ENCODE measurements at places on chromosomes 6 and 20.

DNA sequence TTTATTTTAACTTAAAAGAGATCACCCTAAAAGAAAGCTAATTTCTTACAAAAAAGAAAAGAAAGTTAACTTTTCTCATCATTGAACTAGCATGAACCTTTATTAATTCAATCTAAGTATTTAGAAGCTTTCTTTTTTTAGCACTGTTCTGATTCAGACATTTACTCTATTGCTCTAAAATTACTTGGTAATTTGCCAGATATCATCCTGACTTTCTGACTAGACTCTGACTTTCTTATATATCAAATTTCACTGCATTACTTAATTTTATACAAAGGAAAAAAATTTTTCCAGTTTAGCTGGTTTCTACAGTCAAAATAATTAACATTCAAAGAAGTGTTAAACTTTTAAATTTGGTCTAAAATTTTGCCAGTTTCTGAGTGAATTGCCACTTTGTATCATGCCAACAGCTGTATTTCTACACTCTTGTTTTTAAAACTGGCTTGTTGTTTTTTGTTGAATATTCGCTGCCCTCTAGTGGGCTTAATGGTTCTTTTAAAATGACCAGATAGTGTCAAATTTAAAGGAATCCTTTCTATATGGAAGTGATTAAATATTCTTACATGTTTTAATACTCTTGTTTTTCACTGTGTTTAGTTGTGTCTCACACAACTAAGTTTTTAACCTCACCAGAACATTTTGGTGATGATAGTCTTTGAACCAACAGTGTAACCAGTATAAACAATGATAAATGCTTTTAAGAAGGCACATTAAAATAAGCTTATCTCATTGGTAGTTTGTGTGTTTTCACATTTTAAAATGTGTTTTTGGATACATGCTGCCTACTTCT is 102.0 kb downstream of the POPDC3 start:
- DNase-seq: peak; percentile 45

- no peak for DNase-seq
These were observed 255.5 kb upstream of the NRSN1 start for GRCh38 chr6:23870496-23870895.

DNA sequence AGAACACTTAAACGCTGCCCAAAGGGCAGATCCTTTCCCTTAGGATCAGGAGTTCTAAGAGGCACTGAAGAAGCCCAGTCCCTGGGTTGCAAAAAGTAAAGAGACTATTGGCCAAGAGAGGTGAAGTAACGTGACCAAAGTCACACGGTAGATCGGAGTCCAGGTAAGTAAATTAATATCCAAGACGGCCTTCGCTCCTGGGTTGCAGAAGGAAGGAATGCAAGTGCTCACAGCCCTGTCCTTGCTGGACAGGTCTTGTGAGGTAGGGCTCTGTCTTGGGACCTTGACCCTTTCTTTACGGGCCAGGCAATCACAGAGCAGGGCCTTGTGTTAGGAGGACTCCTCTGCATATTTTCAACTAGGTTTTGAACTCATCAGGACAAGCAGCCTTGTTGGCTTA is 243.7 kb upstream of the PDE10A start:
- no peak for DNase-seq

DNA sequence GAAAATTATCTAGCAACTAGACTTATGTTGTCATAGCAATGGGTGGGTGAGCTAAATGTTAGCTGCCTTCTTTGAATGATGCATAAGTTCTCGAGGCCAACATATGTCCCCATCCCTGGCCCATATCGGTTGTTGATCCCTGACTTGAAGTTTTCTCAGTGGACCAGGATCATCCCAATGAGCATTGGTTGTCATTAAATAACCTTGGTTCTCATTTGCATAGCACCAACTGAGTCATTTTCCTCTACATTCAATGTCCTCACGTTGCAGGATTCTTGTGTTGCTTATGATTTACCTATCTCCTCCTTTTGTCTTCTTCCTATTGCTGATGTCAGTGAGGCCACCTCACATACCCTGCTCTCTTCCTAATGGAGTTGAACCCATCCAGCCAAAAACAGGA is 12.1 kb upstream of the AHCY start:
- DNase-seq: no peak

DNA sequence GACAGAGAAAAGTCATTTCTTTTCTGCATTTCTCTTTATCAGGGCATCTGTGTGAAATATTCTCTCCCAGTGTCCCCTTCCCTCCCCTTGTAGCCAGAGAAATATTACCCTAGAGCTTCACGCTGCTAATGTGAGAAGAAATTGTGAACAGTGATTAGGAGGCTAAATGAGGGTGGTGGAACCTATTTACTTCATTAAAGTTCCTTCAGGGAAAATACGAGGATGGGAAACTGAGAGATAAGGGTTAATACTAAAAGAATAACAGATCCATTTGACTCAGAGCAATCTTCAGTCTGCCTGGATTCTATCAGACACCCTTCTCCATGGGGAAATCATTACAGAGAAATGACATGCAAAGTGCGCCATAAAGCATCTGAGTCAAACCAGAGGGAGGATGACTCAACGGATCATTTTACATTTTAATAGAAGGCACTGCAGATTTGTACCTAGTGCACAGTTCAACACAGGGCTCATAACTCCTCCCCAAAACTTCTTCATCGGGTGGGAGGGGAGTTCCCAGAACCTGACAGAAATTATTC is 131.3 kb downstream of the GJA10 start:
- no peak for DNase-seq
